ENCODE measurements at places on chromosomes 5 and 9.

DNA sequence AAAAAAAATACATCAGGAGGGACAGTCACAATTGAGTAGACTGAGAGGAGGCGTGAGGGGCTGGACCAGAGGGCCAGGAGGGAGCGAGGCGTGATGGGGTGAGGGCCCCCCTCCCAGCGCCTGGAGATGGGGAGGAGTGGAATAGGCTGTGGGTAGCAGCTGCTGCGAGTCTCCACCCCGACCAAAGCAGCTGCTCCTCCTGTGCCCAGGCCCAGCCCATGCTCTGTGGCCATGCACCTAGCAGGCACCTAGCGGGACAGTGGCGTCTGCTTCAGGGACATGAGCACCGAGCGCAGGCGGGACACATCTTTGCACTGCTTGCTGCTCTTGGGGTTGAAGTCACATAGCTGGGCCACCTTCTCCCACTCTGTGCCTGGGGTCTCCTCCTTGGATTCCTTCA, 4.0 kb downstream of the HIGD2A start:
- no peak for DNase-seq

DNA sequence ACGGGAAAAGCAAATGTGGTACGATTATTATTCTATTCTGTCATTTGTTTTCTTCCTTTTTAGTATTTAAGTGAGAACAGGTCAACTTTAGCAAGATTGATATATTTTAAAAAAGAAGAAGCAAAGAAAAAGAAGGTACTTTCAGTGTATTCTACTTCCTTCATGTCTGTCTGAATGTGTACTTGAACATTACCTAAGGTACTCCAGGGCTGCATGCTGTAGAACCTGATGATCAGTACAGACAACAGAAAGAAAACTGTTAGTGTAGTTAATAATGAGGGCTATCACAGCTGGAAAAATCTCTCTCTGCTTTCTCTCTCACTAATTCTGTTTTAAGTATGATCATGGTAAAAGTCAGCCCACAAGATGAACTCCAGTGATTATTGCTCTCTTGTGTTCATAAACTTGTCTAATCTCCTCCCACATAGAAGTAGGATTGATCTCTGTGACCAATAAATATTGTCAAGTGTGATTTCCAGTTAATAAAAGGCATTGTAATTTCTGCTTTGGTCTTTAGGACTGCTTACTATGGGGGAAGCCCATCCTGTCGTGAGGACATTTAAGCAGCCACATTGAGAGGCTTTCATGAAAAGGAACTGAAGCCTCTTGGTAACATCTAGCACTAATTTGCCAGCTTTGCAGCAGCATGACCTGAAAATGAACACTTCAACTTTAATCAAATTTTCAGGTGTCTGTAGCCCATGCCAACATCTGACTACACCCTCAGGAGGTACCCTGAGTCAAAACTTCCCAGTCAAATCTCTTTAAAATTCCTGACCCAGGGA, 864.0 kb upstream of the ACO1 start:
- DNase-seq, result no peak

DNA sequence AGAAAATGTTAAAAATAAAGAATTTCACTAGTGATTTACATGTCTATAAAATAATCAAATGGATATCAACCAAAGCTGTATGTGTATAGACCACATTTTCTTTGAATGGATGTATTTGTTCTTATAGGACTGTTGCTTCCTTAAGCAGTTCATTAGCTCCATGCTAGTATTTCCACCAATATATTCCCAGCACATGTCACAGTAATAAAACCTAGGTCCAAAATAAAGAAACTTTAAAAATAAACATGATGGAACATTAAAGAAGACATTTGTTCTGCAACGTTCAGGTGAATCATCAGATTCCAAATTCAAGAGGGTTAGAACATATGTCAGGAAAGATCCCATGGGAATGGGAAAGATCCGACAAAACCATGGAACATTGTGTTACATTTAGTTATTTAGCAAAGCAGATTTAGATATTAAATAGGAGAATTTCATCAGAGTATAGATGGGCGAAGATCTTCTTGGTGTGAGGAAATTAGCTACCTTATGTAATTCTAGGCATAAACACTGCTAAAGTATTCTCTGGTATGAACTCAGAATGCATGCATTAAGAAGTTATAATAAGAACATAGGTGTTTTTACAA, 490.7 kb downstream of the CDH18 start:
- DNase-seq, result no peak

- no peak for DNase-seq
Observed at GRCh38 chr5:176899296-176899891, at the start of gene HK3. Gene HK3 (minus strand): TSS chr5:176899346. CDS start chr5:176896159, 3,187 bp downstream.

DNA sequence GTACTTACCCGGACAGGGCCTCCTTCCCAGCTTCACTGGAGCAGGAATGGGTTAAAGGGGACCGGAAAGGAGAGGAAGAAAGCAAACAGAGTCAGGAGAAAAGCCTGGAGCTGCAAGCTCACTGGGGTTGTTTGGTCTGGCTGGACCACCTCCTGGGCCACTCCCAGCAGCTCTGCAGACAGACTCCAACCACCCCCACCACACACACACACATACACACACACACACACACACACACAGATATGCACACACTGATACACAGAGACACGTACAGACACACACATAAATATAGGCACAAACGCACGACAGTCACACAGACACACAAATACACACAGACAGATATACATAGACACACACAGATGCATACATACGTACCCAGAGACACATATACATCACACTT, 34.9 kb upstream of the SYNPO start:
- no peak for DNase-seq

DNA sequence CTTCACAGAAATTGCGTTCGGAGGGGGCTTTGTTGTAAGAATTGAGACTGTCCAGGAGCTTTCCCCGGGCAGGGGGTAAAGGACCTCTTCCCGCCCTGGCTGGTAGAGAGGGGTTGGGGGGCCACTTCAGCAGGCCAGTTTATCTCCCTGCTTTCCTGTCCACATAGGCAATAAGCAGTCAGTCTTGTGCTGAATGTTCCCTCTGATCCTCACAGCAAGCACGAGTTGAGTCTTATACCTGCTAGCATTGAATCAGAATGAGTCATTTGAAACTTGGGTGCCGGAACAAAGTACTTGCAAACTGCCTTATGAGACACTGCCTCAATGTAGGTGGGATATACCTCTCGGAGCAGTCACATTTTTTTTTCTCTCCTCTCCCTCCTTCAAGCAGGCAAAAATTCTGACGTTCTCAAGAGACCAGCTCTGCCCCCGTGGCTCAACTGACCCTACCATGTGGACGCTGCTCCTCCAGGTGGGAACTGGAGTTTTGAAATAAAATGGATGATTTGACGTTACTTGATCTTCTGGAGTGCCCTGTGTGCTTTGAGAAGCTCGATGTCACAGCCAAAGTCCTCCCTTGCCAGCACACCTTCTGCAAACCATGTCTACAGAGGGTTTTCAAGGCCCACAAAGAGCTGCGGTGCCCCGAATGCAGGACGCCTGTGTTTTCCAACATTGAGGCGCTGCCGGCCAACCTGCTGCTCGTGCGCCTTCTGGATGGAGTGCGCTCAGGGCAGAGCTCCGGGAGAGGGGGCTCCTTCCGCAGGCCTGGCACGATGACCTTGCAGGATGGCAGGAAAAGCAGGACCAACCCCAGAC, 1.3 kb downstream of the SH3RF2 start:
- peak; percentile 56 for DNase-seq

- no peak for DNase-seq
Observed at GRCh38 chr5:55620009-55620765, 85.4 kb upstream of the PLPP1 start.

GRCh38 chr9:107020040-107020530, 157.1 kb downstream of the ZNF462 start:
- no peak for DNase-seq

GRCh38 chr5:62256161-62257019, 49.6 kb upstream of the KIF2A start:
- DNase-seq, result no peak

GRCh38 chr9:103410059-103410458, 414.9 kb downstream of the CYLC2 start:
- DNase-seq, result no peak

DNA sequence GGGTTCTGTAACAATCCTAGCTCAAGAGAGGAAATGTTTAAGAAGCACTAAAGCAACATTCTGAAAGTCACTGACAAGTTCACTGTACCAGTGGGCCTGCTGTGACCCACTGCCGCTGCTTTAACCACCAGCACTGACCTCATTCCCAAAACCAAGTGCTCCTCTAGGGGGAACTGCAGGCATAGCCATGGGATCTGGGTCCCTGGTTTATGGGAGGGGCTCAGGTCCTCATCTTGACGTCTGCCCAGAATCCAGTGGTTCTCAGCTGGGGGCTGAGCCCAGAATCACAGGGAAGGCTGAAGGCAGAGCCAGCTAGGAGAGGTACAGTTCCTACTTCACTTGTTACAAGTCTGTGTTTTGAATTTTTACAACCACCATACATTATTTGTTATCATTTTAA, 36.1 kb upstream of the SLC2A8 start:
- peak; percentile 74 for DNase-seq
